ENCODE measurements at places on chromosomes 3 and 15.

DNA sequence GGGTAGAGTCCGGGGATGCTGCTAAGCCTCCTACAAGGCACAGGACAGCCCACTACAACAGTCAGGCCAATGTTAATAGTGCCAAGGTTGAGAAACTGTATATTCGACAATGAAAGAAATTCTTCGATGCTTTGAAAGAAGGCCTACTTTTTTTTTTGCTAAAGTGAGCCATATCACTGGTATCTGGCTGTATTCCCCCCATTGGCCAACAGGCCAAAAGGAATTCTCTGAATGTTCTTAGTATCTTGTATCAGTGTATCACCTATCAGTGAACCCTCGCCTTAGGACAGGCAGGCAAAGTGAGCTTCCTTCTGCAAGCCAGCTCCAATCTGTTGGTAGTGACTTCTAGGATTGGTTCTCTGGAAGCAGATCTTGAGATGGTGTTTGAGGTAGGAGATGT lies 74.2 kb downstream of the SNTN start:
- DNase-seq = no peak

GRCh38 chr3:132448216-132448961 lies 31.1 kb downstream of the DNAJC13 start:
- no peak for DNase-seq

GRCh38 chr3:25665315-25666280 lies 891 bp upstream of the TOP2B start:
- DNase-seq = no peak

DNA sequence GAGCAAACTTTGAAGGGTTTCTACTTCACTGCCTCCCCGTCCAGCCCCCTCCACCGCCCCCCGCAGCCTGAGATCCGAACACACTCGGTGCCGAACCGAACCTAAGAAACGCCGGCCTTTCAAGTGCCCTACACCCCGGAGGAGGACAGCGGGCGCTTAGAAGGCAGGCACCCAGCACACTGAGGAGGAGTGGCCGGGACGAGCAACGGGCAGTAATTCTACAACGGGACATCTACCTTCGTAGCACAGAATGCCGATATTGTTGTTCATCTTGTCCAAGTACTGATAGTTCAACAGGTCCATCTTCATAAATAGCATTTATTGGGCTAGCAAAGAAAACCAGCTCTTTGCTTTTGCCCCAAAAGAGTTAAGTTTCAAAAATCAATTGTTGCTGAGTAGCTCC lies 513 bp downstream of the VGLL4 start:
- no peak for DNase-seq

DNA sequence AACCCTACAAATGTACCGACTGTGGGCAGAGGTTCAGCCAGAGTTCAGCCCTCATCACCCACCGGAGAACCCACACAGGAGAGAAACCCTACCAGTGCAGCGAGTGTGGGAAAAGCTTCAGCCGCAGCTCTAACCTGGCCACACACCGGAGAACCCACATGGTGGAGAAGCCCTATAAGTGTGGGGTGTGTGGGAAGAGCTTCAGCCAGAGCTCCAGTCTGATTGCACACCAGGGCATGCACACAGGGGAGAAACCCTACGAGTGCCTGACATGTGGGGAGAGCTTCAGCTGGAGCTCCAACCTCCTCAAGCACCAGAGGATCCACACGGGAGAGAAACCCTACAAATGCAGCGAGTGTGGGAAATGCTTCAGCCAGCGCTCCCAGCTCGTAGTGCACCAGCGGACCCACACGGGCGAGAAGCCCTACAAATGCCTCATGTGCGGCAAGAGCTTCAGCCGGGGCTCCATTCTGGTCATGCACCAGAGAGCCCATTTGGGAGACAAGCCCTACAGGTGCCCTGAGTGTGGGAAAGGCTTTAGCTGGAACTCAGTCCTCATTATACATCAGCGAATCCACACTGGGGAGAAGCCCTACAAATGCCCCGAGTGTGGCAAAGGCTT lies 20.7 kb downstream of the ZSCAN2 start:
- no peak for DNase-seq

DNA sequence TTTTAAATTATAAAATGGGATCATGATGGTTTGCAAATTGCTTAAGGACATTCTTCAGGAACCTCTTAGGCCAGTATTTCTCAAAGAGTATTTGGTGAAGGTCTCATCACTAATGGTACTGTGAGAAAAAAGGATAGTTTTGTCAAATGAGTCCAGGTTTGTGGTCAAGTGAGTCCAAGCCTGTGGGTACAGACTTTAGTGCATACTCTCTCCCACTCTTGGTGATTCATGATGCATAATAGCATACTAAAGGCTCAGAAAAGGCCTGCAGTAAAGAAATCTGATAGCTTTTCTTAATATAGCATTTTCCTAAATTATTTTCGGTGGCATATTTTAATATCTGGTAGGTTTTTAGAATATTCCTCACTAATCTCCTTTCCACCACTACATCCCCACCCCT lies 20.0 kb downstream of the BOC start:
- DNase-seq = no peak

DNA sequence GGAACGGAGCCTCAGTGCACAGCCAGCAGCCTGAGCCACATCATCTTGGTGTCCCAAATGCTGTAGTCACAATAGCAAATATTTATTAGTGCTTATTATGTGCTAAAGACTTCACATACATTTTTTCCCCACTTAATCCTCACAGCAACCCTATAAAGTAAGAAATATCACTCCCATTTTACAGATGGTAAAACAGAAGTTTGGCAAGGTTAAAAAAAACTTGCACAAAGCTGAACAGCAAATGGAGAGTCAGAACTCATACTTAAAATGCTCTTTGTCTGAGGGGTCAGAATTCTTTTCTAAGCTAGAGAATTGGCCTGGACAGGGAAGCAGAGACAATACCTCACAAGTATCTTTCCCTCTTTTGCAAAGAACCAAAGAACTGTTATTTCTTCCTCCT lies 30.9 kb upstream of the THRB start:
- no peak for DNase-seq

DNA sequence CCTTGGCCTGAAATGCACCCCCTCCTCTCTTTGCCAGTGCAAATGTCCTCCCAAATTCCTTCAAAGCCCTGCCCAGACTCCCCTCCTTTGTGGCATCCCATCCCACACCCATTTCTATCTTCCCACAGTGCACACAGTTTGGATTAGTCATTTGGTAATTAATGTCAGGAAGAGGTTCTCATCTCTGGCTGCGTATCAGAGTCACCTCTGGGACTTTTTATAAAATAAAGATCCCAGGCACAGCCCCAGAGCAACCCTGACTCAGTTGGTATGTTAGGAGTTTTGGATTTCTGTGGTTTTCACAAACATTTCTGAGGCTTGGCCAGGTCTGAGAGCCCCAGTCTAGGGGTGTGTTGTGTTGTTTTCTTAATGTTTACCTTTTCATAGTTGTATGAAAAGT lies 41.6 kb downstream of the C3orf20 start:
- no peak for DNase-seq
